Ovary (tissue), 10 donors: ENCODE measurements at places on chromosomes 11 and 22.

- peak; percentile 89 for DNase-seq
Measured at GRCh38 chr11:606245-606644, 9.5 kb downstream of the IRF7 start.

- DNase-seq: no peak
Measured at GRCh38 chr11:69398529-69399492, 82.7 kb upstream of the LINC01488 start.

- no peak for DNase-seq
Measured at GRCh38 chr22:45579306-45579705, 76.6 kb downstream of the FBLN1 start.

GRCh38 chr11:767238-767637 lies 10.0 kb downstream of the GATD1 start:
- DNase-seq: no peak

DNA sequence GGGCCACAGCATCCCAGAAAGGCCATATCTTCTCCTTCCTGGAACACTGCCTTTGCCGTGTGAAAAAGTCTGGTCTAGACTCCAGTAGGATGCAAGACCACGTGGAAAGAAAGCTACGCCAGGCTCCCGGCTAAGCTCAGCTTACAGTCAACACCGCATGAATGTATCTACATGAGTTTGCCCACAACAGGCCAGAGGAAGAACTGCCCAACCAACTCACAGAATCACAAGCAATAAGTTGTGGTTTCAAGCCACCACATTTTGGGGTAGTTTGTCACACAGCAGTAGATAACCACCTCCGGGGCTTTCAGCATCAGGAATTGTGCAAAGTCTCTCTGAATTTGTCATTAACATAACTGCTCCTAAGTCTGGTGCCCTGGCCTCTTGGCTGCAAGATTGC lies 27.3 kb downstream of the HSPA8 start:
- no peak for DNase-seq

DNA sequence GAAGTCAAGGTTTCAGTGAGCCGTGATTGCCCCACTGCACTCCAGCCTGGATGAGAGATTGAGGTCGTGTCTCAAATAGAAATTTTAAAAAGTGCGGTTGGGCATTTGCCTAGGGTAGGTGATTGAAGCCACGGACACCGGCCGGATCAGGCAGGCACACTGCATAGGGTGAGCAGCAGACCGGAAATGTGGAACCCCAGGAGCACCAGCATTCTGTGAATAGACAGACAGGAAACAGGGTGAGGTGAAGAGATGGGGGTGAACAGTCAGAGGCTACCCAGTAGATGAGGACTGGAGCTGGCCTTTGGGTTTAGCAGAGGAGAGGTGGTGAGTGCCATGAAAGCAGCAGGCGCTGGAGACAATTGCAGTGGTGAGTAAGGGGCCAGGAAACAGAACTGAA lies 43.5 kb downstream of the PPFIA1 start:
- no peak for DNase-seq

- DNase-seq: no peak
Measured at GRCh38 chr11:126080161-126080941, 17.7 kb upstream of the CDON start.

- DNase-seq: peak; percentile 68
Measured at GRCh38 chr22:50261615-50262459, at the start of gene MAPK12. Gene MAPK12, minus strand, starts transcription at chr22:50261683. Its CDS starts 174 bp downstream, at chr22:50261509.

DNA sequence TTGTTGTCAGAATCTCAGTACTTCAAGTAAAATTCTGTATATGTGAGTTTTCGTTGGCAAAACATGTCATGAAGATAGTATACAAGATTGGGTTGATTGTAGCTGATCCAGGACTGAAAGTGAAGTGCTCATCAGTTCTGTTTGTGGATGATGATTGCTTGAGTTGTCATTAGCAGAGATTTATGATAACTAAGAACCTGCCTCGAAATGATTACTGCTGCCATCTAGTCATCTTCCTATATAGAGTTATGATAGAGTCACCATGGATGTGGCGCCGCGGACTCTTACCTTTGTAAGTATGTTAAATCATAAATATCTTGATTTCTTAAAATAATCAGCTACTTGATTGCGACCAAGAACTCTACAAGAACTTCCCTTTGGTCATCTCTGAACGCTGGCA lies 27.9 kb upstream of the MYO18B start:
- no peak for DNase-seq

DNA sequence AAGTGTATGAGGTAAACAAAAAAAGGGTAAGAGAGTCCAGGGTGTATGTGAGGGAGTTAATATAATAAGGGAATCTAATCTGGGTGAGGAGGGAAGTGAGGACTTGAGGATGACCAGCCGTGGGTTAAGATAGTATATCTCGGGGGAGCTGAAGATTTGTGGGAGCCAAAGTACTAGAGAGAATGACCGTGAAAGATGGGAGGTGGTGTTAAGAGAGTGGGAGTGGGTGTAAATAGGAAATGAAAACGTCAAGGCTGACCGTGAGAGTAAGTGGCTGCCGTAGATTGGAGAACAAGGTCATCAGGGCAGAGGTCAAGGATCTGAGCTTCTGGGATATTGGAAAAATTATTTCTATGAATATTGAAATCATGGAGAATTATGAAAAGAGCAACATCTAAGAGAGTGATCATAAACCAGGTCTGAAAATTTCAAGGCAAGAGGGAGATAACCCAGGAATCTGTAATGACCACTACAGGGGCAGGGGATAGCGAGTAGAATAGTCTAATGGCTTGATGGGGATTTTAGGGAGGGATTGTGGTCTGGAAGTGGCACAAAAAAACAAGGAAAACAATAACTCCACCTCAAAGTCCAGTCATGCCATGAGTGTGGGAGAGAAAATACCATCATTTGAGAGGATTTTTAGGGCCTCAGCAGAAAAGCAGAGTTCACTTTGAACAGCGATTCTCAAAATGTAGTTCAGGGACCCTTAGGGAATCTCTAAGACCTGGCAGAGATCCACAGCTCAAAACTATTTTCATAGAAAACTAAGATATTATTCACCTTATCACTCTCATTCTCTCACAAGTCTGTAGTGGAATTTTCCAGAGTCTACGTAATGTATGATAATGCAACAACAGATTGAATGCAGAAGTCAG lies 72.0 kb downstream of the PRR5L start:
- no peak for DNase-seq
